ENCODE measurements at places on chromosomes 16 and 17.

GRCh38 chr16:9943121-9943520 lies 239.1 kb downstream of the GRIN2A start:
- no peak for DNase-seq

DNA sequence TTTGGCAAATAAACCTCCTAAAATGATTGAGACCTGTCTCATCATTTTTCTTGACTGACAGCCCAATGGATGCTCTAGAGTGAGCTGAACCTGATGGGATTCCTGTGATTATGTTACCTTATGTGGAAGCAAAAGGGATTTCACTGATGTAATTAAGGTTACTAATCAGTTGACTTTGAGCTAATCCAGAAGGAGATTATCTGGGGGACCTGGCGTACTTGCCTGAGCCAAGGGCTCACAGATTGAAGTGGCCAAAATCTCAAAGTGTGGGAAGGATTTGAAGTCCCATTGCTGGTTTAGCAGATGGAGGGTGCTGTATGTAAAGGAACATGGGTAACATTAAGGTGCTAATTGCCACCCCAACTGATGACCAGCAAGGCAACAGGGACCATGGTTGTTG lies 214.0 kb downstream of the CPPED1 start:
- DNase-seq = no peak

GRCh38 chr16:72995151-72995881 lies 52.6 kb downstream of the ZFHX3 start:
- no peak for DNase-seq

DNA sequence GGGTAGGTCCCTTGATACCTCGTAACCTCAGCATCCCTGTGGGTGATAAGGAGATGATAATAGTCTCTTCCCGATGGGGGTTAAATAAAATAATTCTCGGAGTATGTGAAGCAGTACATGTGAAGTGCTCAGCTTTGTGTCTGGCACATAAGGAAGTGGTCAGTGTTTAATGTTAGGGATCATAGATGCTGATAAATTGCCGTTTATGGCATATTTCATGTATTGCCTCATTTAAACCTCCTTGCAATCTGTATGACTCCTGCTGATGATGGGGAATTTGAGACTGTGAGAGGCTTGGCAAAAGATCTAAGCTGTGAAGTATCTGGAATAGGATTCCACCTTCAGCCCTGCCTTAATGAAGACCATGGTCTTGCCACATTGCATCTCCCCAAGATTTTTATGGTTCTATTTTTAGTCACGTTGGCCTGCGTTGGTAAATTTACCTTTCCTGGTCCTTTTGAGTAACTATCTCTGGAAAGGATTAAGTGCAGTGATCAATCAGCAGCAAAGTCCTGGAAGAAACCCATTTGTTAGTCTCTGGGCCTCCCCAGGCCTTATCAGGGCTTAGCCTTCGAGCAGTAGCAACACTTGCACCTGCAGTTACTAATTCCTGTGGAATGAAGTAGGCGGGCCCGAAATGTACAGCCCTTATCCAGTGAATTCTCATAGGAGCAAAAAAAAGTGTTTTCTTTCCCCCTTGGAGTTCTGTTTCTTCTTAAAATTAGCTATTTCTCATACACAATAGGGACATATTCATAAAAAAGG lies 144.9 kb downstream of the WWOX start:
- DNase-seq = no peak

Data from NCI-H1105 (cell line).